Hematopoietic multipotent progenitor cell treated with erythropoietin and hydrocortisone succinate and interleukin-3 and kit ligand, for 4 days (in vitro differentiated cells): ENCODE measurements at places on chromosomes 2 and 18.

DNA sequence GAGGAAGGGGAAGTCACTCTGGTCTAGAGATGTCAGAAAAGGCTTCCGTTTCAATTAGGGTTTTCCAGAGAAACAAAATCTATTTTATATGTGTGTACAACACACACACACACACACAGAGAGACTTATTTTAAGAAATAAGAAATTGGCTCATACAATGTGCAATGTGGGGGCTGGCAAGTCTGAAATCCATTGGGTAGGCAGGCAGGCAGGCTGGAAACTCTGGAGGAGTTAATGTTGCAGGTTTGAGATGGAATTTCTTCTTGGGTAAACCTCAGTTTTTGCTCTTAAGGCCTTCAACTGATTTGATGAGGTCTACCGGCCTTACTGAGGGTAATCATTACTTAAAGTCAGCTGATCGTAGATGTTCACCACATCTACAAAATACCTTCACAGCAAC is 62.6 kb downstream of the MDH1 start:
- DNase-seq = peak; percentile 11

GRCh38 chr18:59783138-59783537 is 85.9 kb upstream of the CCBE1 start:
- DNase-seq = peak; percentile 61

GRCh38 chr2:161796192-161796591 is 172.0 kb downstream of the SLC4A10 start:
- peak; percentile 3 for DNase-seq

GRCh38 chr2:37570773-37571586 is 100.5 kb downstream of the CDC42EP3 start:
- no peak for DNase-seq

DNA sequence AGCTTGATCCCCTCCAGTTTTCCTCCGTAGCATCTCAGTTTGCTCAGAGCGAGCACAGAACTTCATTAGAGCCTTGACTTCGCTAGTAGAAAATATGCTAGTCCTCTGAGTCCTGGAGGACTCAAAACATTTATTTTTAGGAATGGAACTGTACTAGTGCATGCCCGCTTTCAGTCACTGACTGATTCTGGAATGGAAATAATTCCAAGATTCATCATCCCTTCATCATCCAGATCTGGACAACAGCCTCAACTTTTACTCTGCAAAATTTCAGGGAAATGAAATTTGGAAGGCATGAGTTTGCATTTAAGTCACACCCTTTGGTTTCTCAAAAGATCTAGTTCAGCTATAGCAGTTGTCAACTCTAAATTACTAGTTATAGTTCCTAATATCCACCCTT is 304.6 kb downstream of the XIRP2 start:
- DNase-seq = no peak

DNA sequence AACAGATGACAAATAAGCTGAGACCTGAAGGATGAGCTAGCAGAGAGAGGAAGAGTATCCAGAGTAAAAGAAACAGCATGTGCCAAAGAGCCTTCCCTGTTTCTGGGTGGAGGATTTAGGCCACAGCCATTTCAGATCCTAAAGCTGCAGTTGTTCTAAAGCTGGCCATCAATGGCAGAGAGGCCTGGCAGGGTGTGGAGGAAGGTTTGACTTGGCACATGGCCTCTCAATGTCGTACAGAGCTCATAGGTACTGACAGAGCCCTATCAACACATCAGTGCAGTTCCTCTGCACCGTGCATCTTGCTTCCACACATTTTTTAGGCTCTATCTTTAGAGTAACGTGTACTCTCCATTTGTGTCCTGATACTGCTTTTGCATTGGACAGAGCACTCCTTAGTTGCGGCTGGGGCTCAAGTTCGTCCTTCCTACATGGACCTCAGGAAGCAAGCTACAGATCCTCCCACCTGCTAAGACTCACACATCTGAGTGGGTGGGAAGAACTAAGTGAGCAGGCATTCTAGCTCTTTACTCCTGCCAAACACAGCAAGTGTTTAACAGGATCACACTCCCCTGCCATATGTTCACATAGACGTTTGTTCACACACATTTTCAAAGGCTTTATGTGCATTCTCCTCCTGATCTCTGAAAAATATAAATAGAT is 3.0 kb upstream of the CHMP3 start:
- no peak for DNase-seq

GRCh38 chr2:150485114-150485870 is 2.2 kb downstream of the RND3 start:
- DNase-seq = peak; percentile 36

DNA sequence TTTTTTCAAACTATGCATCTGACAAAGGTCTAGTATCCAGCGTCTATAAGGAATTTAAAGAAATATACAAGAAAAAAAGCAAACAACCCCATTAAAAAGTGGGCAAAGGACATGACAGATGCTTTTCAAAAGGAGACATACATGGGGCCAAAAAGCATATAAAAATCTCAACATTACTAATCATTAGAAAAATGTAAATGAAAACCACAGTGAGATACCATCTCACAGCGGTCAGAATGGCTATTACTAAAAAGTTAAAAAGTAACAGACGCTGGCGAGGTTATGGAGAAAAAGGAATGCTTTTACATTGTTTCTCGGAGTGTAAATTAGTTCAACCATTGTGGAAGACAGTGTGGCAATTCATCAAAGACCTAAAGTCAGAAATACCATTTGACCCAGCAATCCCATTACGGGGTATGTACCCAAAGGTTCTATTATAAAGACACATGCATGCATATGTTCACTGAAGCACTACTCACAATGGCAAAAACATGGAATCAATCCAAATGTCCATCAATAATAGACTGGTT is 643.1 kb upstream of the LRRTM1 start:
- no peak for DNase-seq

- peak; percentile 52 for DNase-seq
Measured at GRCh38 chr2:64021578-64021977, 2.4 kb upstream of the VPS54 start.

DNA sequence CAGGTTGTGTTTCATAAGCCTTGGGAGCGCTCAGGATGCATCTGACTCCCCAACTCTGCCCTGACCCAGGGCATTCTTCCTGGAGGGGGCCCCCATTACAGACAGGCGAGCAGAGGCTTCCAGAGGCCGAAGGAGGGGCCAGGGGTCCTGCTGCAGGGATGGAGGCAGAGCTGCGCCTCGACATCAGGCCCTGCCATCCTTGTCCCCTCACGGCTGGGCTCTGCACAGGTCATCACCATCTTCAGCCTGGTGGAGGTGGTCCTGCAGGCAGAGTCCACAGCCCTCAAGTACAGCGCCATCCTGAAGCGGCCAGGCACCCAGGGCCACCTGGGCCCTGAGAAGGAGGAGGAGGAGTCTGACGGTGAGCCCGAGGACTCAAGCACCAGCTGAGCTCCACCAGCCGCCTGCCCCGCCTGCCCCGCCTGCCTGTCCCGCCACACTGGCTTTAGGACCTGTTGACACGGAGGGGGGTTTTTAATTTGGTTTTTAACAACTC is 42.3 kb upstream of the ALPP start:
- DNase-seq = no peak

DNA sequence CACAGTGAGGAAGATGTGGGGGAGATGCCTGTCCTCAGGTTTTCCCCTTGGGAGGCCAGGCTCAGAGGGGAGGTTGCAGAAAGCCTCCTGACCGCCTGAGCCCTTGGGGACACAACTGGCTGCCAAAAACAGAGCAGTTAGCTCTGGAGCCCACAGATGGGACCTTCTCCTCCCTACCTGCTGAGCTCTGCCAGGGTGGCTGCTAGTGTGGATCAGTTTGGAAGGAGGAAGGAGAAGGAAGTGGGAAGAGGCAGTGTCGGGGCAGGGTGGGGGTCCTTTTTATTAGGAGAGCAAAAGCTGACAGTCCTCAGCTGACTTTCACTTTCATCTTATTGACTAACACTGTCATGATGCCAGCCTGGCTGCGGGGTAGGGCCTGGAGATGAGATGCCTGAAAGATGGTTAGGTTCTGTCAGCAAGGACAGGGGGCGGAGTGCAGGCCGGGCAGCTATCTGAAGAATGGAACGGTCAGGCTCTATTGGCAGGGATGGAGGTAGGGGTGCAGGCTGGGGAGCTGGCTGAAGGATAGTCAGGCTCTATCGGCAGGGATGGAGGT is 188.5 kb upstream of the HDAC4 start:
- DNase-seq = no peak

DNA sequence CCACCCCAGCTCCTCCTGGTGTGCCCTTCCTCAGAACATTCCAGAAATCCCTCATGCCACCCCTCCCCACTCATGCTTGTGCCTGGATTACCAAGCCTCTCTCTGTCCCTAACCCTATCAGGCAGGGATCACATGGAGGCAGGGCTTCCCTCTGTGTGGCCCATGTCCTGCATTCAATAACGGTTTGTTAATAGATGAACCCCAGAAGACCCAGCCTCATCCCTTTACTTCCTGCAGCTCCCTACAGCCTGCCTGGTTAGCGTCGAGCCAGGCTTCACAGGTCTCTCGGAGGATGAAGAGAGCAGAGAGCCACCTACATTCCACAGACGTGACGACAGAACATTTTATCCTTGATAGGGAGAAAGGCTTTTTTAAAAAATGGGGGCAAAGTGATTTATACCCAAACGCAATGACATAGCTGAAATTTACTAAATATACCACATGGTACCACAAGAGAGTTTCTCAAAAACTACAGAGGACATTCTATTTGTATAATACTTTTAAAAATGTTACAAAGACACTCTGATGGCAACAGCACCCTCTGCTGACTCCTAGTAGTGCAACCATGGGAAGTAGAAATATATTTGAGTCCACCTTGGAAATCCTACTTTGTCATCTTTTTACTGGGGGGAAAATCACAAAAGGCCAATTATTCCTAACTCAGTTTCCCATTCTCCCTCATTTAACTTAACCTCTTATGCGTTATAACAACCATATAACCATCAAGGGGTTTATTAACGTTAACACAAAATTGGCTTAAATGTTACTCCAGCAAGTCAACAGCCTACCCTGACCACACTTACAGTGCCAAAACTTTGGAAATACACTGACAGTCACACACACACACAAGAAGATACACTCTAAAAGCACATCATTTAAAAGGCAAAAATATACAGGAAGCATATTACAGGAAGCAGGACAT is 30.7 kb downstream of the FBXO15 start:
- peak; percentile 65 for DNase-seq

- no peak for DNase-seq
Measured at GRCh38 chr2:126777620-126777978, 121.1 kb upstream of the TEX51 start.

DNA sequence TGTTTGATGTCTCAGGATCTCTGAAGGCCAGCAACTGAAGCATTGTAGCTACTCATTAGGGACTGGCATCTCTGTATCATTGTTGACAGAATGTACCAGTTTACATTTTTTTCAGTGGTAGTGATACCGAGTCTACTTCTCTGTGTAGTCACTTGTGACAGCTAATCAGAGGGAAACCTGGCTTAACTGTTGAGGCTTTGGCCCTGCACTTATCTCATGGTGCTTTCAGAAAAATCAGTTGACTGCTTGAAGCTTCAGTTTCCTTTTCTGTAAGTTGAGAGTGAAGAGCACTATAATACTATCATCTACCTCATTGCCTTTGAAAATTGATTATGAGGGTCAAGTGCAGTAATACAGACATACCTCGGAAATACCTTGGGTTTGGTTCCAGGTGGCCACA is 90.0 kb downstream of the COMMD1 start:
- peak; percentile 63 for DNase-seq
